RWPE2 (cell line): ENCODE measurements at places on chromosomes 2 and 18.
A peak's percentile ranks its signal among the peaks of the same experiment; 100 is the strongest.

- no peak for DNase-seq
These were observed 51.2 kb downstream of the INHBB start for GRCh38 chr2:120396861-120397811.

DNA sequence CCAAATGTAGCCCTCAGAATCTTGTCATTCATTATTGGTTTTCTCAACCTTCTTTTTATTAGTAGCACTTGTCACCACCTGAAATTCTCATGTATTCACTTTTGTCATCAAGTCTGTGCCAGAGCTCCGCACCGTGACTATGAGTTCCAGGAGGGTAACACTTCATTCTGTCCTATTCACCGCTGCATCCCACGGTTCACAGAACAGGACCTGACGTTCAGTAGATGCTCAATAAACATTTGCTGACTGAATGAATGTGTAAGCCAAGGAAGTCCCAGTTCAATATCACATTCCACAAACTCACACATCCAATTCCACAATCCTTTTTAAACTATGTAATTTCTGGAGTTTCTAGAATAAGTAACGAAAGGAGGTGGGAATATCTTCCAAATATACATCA, 65.5 kb downstream of the MOGAT1 start:
- DNase-seq, result no peak

DNA sequence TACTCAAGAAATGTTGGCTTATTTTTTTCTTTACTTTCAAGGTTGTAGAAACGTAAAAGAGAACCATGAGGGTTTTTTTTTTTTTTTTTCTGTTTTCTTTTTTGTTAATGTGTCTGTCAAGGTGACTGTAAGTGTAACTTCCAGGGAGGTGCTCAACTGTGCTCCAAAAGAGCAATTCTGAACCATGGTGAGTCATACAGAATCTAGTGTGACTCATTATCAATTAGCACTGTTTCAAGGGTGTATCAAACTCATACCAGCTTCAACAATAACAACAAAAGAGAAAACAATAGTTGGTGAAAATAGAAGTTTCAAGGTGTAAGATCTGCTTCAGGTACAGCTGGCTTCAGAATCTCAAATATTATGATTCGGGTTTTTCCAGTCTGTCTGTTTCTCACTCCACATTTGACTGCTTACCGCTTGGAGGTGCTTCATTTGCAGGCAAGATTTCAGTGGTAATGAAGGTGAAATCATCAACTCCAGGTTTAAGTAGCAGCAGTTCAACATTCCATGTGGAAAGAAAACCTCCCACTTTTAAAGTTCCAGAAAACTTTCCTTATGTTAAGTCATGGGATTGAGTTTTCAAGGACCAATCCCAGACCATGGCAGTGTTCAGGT, 850.6 kb downstream of the CNTNAP5 start:
- no peak for DNase-seq

DNA sequence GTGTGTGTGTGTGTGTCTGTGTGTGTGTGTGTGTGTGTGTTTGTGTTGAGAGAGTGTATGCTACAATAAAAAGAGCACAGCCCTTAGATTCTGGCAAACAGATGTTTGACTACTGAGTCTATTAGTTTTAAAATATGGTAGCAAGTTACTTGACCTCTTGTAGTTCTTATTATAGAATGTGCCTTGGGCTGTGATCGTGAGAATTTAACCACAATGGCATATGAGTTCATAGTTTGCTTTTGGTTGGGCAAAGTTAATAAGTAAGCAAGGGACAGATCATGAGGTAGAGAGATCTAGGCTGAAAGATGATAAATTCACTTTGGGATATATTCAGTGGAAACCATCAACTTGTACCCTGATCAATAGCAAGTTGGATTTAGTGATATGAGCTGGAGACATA, 334.3 kb upstream of the VWC2L start:
- DNase-seq, result no peak

DNA sequence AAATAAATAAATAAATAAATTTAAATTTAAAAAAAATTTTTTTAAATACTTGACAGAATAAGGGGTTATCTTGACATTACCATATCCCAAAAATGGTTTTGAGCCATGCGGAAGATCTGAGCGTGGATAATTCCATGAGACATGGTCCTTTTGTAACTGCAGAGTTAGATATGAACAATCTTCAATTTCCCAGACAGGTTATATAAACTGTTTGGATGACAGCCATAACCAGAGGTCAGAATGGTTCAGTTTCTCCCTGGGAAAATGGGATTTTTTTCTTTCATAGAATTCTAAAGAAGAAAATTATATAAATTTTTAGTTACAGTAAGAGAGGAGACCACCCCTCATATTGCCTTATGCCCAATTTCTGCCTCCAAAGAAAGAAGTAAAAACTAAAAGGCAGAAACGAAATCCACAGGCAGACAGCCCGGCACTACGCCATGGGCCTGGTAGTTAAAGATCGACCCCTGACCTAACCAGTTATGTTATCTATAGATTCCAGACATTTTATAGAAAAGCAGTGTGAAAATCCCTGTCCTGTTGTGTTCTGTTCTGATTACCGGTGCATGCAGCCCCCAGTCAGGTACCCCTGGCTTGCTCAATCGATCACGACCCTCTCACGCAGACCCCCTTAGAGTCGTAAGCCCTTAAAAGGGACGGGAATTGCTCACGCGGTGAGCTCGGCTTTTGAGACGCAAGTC, 3.0 kb downstream of the GALM start:
- DNase-seq, result no peak

GRCh38 chr2:84373391-84373790, 85.7 kb downstream of the SUCLG1 start:
- no peak for DNase-seq

- no peak for DNase-seq
These were observed 117.3 kb upstream of the EFEMP1 start for GRCh38 chr2:56040834-56041233.

DNA sequence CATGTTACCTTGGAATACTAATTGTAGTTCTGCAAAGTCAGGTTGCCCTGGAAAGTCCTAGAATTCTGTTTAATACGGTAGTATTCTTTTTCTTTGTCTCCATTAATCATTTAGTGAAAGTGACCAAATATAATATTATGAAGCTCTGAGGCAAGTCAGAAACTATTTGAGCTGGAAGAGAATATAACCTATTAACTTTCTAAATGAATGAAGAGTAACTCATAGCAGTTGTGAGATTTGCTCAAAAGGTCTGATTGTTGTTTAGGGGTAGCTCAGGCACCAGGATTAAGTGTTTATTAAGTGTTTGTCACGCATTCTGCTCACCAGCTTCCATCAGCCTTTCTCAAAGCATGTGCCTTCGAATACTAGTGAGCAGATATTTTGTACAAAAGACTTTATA, 46.7 kb upstream of the SERPINE2 start:
- DNase-seq, result no peak

GRCh38 chr2:128441341-128442052, 122.8 kb upstream of the HS6ST1 start:
- DNase-seq, result peak; percentile 60

DNA sequence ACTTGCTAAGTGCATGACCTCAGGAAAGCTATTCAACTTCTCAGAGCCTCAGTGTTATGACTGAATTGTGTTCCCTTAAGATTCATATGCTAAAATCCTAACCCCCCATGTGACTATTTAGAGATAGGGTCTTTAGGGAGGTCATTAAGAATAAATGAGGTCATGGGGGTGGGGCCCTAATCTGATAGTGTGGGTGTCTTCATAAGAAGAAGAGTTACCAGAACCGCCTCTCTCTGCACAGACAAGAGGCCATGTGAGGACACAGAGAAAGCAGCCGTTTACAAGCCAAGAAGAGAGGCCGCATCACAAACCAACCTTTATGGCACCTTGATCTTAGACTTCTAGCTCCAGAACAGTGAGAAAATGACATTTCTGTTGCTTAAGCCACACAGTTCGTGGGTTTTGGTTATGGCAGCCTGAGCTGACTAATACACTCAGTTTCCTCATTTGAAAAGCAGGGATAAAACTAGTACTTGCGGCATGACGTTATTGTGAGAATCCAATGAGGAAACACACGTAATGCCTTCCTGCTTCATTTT, 9.9 kb downstream of the SH2D6 start:
- DNase-seq, result no peak

GRCh38 chr2:230719340-230719739, 6.7 kb downstream of the CAB39 start:
- DNase-seq, result no peak

- no peak for DNase-seq
These were observed 822.6 kb downstream of the TRIB2 start for GRCh38 chr2:13539296-13539695.

GRCh38 chr18:48219810-48220499, 189.2 kb downstream of the ZBTB7C start:
- DNase-seq, result no peak

GRCh38 chr2:52828112-52828511, 939.5 kb upstream of the CHAC2 start:
- no peak for DNase-seq

- no peak for DNase-seq
These were observed 96.7 kb downstream of the GALR1 start for GRCh38 chr18:77346208-77346810.

DNA sequence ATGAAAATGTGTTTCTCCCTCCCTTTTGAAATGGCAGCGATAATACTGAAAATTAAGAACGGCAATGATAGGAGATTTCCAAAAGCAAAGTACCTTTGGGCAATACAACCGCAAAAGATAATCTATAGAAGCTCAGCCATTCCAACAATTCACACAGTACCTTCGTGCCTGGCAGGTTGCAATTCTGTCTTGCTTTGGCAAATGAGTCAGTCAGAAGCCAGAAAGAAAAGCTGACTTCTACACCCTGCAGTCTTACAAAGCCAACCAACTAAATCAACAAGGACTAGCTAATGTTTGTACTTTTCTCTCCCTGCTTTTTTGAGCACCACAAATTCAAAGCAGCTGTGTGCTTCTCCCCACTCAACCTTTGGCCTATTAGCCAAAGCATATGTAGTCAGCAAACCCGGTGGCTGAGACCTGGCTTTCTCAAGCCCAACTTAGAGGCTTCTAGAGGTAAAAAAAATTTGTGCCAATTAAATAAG, 25.7 kb upstream of the ID2 start:
- no peak for DNase-seq

- peak; percentile 32 for DNase-seq
These were observed 27.7 kb downstream of the HS1BP3 start for GRCh38 chr2:20623241-20623640.

- DNase-seq, result no peak
These were observed 204.1 kb upstream of the SRD5A2 start for GRCh38 chr2:31784868-31785267.

GRCh38 chr2:70443726-70444125, 109.9 kb downstream of the TGFA start:
- no peak for DNase-seq

DNA sequence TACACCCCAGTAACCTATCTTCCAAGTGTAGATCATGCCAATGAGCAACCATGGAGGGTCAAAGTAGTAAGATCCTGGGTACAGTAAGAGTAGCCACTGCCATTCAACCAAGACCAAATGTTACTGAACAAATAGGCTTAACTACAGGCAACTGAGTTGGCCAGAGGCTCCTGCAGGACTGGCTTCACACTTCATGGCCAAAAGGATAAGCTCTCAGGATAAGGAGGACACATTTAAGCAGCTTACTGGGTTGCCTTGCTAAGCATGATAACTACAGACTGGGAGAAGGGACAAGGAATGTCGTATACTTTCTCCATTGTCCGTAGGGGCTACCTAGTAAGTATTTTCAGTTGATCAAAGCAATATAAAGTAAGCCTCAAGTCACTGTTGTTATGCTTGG, 174.7 kb downstream of the INO80D start:
- no peak for DNase-seq
